ENCODE measurements at places on chromosomes 7 and 10.

DNA sequence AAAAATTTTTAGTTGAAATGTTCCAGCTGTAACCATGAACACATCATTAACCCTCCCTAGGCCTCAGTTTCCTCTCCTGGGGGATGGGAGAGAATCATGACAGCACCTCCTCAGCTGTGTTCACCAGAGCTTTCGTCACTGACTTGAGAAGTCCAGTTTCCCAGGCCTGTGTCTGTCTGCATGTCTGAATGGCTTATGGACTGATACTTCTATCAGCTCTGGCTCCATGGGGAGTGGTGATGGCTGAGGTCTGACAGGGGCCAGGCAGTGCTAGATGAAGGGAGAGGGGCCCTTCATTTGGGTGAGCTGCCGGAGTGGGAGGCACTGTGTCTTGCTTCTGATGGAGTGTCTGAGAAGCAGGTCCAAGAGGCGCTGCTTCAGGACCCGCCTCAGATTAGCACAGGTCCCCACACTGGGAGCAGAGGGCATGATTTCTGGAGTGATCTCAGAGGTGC lies 192.9 kb downstream of the PTPN20 start:
- DNase-seq = no peak

DNA sequence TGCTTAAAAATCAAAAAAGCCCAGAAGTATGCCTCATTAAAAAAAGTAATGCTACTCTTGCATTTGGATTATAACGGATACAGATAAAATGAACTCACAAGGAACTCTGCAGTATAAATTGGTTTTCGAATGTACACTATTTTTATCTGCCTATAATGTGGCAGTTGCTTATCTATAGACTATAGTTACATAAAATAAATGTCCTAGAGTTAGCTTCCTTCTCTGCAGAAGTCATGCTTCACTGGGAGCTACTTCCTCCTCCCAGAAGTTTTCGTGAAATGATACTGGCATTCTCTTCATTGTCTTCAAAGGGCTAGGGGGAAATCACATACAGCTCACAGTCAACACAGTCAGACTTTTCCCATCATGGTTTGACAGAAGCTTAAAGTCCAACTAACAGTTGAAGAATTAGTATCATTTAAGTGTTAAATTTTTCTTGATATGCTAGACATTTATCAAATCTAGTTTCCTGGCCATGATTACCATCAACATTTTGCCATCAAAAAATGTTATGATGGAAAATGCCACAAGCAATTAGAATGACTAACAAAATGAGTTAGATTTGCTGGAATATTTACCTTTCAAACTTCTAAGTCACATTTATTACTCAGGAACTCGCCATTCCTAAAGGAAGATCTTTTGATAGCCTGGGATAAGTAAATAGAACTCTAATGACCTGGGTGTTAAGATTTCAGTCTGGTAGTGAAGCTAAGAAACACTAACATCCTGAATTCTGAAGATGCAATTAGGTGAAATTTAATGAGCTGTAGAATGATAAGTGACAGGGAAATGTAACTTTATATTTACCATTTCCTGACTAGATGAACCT lies 87.3 kb upstream of the TRIL start:
- DNase-seq = no peak

DNA sequence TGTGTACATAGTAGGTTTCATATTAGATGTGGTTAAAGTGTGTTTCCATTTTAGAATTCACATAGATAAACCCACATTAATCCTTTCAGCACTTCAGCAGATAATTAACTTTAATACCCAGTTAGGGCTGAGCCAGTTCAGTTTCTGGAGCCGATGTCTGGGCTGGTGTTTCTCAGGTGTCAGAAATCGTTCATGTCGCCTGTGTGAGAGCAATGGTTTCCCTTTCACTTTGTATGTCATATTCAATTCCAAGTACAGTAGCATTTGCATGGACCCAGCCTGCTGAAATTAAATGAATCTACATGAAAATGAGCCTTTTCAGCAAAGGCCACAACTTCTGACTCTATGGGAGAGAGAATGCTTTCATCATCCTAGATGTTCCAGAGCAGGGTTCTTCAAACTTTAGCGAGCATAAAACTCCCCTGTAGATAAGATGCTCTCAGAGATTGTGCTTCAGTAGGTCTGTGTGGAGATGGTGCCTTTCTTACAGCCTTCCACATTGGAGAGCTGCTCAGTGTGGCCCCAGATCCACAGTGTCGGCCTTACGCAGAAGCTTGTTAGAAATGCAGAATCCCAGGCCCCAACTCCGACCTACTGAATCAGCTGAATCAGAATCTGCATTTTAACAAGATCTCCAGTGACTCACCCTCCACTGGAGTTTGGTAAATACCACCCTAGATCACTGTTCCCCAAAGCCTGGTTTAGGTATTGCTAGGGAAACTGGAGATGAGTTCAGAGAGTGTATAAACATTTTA lies 19.6 kb downstream of the WIPF3 start:
- peak; percentile 25 for DNase-seq

- no peak for DNase-seq
Observed at GRCh38 chr7:156113731-156114130, 301.5 kb upstream of the SHH start.

- DNase-seq = no peak
Observed at GRCh38 chr10:127578259-127578960, 29.3 kb downstream of the NPS start.

DNA sequence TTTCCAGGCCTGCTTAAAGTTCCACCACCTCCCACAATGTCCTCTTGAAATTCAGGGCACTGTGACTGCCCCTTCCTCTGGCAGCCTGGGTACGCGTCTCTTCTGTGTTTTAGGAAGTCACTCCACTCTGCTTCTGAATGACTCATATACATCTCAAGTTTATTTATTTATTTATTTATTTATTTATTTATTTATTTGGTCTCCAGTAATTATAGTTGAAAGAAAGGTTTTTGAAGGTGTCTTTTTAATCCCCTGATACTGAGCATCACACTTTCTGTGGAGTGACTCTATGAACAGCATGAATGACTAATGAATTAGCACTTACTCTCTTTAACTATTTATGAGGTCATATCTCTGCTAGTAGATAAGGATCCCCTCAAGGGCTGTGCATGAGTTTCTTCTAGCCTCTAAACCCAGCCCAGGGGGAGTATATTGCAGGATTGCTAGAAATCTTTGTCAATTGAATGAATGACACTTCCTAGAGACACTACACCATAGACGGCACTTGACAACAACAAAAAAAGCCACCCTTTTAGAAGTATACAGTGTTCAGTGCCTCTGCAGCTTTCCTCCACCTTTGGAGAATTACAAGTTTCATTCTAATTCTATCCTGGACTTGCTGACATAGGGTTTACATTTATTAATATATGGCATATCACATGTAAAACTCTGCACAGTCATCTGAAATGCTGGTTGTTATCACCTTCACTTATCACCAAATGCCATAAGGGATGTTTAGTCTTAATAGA lies 2.1 kb downstream of the MACC1 start:
- no peak for DNase-seq

- no peak for DNase-seq
Observed at GRCh38 chr10:5364374-5364773, 392 bp upstream of the UCN3 start.

DNA sequence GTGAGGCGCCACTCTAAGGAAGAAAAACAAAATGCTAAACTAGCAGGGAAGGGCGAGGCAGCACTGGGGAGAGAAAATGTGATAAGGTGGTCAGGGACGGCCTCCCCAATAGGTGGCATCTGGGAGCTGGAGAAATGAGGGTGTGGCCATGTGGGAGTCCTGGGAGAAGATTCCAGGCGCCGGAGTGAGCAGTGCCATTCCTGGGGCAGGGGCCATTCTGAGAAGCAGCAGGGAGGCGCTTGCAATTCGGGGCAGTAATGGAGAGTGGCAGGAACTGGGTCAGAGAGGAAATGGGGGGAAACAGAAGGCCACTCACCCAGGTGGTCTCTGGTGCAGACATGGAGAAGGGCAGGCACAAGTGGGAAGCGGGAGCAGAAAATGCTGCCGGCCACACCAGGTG lies 61.8 kb upstream of the LRRC18 start:
- no peak for DNase-seq

DNA sequence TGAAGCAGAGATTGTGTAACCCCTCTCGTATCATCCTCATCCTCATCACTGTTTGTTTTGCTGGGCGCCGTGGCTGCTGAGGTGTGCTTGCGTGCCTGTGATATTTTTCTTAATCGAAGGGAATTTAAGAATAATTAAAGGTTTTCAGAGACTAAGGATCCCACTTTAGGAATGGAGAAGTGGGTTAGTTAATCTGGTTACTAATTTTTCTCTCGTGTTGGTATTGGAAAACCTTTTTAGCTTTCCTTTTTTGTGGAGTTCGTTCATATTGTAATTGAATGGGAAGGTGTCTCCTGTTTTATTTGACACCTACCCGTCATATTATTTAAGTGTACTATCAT lies 1.3 kb downstream of the UBN2 start:
- no peak for DNase-seq

DNA sequence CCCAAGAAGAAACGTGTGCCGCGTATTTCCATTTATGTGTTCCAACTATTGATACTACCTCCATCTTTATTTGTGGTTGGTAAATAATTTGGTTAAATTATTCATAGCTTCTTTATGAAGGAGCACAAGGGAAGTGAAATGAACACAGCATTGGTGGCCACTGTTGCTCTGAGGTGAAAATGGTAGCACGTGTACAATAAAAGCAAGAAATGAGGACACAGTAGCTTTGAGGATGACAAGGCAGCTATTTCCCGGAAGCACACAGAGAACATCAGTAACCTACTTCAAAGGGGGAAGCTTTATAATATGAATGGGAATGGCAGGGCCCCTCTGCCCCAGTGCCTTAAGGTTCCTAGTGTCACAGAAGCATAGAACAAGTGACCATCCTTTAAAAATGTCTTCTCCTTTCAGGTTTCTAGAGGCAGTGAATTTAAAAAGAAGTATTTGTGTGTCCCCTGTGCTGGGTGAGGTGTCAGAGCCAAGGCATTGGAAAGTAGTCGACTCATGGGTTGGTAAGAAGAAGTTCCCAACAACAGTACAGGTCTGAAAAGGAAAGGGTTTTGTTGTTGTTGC lies 78.8 kb downstream of the SGMS1 start:
- DNase-seq = no peak

DNA sequence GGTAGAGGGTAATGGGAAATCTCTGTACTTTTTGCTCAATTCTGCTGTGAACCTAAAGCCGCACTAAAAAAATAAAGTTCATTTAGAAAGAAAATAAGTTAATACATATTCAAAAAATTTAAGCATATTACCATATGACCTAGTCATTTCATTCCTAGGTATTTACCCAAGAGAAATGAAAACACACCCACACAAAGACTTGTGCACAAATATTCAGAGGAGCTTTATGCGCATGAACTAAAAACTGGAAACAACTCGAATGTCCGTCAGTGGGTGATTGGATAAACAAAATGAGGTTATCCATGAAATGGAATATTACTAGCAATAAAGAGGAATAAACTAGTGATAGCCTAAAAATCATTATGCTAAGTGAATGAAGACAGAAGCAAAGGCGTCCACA lies 62.6 kb upstream of the ZNRF2 start:
- no peak for DNase-seq

DNA sequence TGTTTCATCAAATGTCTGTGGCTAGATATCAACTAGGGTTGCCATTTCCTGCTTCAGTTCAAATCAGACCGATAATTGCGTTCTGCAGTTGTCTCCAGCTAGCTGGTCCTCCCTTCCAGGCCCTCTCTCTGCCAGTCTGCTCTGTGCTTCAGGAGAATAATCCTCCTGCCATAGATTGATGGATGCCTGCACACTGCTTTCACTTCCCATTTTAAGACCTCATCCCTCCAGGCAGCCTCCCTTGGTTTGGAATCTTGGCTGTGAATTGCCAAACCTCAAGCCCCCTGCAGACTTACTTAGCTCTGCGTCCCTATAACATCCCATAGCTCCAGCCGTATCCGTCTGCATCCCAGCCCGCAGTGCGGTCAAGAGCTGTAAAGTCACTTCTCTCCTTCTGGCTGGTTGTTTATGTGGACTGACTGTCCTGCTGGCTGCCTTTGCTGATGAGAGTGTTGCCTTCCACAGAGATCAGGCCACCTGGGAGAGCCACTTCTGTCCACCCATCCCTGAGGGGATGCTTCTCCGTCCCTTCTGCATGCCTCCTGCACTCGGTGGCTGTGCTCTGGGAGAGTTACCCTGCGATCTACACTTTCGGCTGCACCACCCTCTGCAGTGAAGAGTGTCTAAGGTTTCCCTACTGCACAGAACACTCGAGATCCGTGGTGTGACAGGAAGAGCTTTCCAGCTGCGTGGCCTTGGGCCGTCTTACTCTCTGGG lies 22.4 kb upstream of the KLF6 start:
- no peak for DNase-seq

DNA sequence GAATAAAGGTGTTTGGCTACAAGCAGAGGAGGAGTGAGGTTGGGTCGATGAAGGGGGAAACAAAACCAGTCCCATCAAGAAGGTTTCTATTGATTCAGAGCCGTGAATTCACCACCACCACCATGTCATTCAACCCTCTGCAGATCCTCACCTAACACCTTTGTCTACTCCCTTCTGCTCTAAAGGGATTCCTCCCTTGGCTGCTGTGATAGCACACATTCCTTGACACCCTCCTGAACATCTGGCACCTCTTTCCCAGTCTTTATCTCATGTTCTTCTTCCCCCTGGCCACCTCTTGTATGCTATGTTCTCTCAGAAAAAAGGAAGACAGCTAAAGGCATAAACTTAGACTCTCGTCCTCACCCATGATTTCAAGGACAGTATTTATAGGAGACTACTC lies 318.0 kb downstream of the GPAM start:
- no peak for DNase-seq

GRCh38 chr7:35736725-35737124 lies 41.8 kb upstream of the HERPUD2 start:
- DNase-seq = no peak

DNA sequence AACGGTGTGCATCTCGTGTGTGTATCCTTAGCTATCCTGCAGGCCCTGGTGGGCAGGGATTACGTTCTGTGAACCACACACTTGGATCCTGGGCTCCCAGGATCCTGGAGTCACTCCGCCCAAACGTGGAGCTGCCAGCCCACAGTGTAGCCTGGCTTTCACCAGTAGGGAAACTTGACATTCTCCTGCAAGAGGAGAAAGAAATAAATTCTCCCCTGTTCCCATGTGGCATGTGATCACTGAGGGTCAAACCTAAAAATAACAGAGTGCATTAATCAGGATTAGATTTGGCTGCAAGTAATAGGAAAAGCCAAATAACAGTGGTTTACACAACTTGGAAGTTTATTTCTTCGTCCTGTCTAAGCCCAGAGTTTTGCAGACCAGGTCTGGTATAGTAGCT lies 32.3 kb downstream of the PALD1 start:
- no peak for DNase-seq

- no peak for DNase-seq
Observed at GRCh38 chr10:99993701-99994689, 15.8 kb downstream of the DNMBP start.

- no peak for DNase-seq
Observed at GRCh38 chr7:128217030-128217805, 23.9 kb upstream of the LEP start.

- no peak for DNase-seq
Observed at GRCh38 chr7:54955696-54956420, 63.0 kb upstream of the EGFR start.

- no peak for DNase-seq
Observed at GRCh38 chr10:78650122-78650521, 418.6 kb upstream of the ZMIZ1 start.
